Stimulated activated CD4-positive, alpha-beta T cell treated with anti-CD3 and anti-CD28 coated beads, Interleukin-1b, Interleukin-23, amount 100 ng/mL, for 48 hours (primary cell): ENCODE measurements at places on chromosomes 16 and 17.

DNA sequence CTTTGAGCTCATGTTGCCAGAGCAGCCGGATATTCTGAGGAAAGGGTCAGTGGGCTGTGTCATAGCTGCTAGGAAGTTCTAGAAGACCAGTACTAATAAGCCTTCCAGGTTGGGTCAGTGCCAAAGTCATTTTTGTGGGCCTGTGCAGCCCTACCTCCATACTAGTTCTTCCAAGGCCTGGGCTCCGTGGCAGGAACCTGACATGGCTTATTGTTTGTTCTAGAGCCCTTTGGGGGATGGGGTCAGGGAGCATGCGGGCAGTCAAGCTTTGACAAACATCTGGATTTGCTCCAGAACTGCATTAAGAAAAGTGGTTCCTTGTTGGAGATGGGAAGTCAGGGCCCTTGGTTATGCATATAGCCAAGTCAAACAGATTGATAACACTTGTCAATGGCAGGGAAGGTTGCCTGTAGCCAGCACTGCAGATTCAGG lies 7.6 kb downstream of the ALKBH5 start:
- no peak for DNase-seq

- DNase-seq, result no peak
Measured at GRCh38 chr17:33522623-33523022, 229.5 kb upstream of the ASIC2 start.

GRCh38 chr16:85195900-85196772 lies 83.9 kb upstream of the CIBAR2 start:
- DNase-seq, result no peak

DNA sequence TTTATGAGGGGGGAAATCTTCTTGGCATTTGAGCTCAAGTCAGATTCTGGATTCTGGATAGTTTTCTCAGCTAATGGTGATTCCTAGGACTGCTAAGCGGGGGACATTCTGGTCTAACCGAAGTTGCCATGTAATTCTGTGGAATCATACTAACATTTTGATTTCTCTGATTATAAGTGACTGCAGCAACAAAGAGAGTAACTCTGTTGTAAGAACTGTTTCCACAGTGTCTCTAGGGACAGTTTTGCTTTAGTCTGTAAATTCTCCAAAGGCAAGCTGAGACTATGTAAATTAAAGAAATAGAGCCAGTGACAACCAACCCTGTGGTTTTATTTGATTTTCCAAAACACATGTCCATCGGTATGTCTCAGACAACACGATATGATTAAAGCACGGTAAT lies 286.2 kb downstream of the IRX3 start:
- DNase-seq, result no peak

DNA sequence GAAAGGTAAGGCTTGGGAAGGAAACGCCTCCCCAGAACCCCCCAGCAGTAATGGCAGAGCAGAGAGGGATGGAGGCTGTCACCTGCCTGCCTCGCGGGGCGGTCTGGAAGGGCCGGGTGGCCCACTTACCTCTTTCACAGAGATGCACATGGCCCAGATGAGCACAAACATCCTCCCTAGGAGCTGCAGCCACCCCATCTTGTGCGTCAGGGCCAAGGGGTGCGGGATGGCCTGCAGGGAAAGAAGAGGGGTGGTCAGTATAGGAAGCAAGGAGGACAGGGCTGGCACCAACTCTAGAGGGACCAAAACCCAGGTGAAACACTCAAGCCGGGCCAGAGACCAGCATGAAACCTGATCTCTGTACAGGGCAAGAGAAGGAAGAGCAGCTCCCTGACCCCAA lies 29.7 kb downstream of the TRPV3 start:
- DNase-seq, result no peak

DNA sequence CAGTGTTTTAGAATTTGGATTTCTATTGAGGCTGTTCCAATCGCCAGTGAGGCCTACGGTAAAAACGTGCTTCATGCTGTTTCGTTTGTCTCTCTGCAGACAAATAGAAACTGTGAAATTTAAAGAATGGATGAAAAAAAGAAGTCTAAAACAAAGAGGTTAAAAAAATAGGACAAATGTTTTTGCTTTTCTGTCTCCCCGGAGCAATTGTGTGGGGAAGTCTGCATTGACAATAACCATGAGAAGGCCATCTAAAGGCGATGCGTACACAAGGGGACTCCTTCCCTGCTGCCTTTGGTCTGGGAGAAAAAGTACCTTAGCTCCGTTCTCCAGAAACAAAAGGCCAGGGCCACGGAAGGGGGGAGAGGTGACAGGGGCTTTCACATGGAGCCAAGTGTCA lies 4.6 kb upstream of the ZFHX3 start:
- no peak for DNase-seq

- DNase-seq, result no peak
Measured at GRCh38 chr17:6823011-6823442, 8.5 kb downstream of the TEKT1 start.

DNA sequence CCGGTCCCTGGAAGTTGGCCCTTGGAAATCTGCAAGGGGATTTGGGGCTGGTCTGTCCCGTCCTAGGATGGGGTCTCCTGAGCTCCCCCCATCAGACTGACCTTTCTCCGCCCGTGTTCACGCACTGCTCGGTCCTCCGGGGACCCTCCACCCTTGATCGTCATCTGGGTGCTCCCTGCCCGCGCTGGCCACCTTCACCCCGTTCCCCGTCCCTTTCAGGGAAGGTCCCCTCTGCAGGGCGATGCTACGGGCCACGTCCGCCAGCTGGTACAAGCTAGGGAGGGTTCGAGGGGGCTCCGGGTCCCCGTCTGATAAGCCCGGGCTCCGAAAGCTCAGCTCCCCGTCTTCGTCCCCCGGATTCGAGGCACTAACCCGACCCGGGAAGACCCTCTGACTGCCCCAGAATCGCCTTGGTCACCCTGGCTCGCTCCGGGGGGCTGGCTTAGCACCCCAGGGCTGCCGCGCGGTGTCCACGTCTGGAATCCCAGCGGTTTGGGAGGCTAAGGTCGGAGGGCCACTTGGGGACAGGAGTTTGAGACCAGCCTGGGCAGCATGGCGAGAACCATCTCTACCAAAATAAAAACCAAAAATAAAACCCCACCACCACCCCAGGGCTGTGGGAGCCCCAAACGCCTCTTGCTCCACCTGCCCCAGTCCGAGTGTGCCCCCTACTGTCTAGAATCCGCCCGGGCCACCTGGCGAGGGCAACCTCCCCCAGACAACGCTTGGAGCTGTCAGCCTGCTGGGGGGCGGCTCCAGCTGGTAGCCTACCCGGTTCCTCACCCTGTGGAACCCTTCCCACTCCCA lies 1.1 kb upstream of the SLC43A2 start:
- peak; percentile 79 for DNase-seq

GRCh38 chr17:3973495-3974137 lies 9.4 kb upstream of the ATP2A3 start:
- DNase-seq, result no peak

- no peak for DNase-seq
Measured at GRCh38 chr16:10937068-10937859, 5.0 kb downstream of the DEXI start.

GRCh38 chr17:1882836-1883235 lies 53.0 kb downstream of the RPA1 start:
- no peak for DNase-seq

GRCh38 chr17:6358131-6358530 lies 76.8 kb downstream of the AIPL1 start:
- DNase-seq, result no peak

GRCh38 chr17:4293572-4293971 lies 29.8 kb upstream of the ANKFY1 start:
- DNase-seq, result no peak

- DNase-seq, result no peak
Measured at GRCh38 chr17:79864147-79864546, 24.9 kb upstream of the CBX4 start.

GRCh38 chr17:40309949-40310510 lies 1.1 kb downstream of the RARA start:
- no peak for DNase-seq

DNA sequence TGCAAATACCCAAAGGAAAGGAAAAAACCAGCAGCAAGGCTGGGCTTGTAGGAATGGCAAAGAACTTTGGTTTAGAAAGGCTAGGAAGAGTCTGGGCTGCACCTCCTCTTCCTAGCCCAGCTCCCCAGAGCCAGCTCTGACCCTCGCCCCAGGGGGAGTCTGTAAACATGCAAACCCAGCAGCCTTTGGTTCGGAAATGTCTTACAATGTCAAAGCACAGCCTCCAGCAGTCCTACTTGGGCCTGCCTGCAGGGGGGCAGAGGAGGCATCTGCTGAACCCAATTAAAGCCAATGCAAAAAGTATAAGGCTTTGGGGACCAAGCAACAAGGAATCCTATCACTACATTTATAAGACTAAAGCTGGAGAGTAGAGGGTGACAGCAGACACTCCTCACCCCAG lies 5.0 kb upstream of the FTSJ3 start:
- no peak for DNase-seq

DNA sequence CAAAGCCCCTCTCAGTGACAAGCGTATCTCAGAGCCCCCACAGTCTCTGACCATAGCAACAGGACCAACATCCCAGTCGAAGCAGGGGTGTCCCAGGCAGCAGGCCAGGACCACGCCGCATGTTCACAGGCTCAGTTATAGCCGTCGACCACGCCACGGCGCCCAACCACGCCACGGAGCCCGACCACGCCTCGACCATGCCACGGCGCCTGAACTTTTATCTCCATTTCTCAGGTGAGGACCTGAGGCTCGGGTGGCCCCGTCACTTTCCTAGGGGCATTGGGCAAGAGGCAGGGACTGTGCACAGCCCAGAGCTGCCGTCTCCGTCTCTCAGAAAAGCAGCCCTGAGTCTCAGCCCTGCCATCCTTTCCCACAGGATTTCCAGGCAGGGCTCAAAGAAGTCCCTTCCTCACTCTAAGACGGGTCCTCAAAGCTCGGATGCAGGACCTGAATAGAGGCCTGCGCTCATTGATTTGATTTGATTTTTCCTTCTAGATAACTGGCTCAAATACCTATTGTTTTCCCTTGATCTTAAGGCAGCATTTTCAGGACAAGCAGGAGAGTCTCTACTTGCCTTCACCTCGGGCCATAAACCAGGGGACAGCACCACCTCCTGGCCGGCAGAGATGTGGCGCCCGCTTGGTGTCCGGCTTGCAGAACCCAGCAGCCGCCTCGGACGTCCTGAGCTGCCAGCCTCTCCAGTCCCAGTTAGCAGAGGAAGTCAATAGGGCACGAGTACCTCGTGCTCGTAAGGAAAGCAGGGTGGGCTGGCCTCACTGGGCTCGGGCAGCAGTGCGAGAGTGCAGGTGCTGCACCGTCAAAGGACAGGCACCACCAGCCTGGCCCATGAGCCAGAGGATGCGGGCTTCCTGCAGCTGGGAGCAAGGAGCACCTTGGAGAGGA lies 38.8 kb downstream of the C16orf95 start:
- peak; percentile 45 for DNase-seq

DNA sequence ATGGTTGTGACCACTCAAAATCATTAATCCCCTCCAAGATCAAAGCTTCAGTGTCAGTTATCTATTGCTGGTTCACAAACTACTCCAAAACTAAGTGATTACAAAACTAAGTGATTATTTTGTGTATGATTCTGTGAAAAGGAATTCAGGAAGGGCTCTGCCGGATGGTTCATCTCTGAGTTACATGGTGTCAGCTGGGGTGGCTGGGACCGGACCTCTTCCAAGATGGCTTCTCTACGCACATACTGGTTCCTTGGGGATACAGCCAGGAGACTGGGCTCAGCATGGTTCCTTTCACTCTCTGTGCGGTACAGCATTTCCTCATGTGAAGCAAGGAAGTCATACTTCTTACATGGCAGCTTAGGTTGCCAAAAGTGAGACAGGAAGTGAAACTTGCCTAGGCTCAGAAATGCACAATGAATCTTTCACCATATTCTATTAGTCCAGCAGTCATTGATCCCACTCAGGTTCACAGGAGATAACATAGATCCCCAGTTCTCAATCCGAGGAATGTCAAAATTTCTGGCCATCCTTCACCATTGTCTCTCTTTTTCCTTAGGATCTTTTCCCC lies 97.9 kb upstream of the IRX6 start:
- DNase-seq, result no peak

- no peak for DNase-seq
Measured at GRCh38 chr16:17744921-17745572, 274.3 kb upstream of the XYLT1 start.

- DNase-seq, result no peak
Measured at GRCh38 chr17:27840688-27841087, 40.4 kb upstream of the NOS2 start.

DNA sequence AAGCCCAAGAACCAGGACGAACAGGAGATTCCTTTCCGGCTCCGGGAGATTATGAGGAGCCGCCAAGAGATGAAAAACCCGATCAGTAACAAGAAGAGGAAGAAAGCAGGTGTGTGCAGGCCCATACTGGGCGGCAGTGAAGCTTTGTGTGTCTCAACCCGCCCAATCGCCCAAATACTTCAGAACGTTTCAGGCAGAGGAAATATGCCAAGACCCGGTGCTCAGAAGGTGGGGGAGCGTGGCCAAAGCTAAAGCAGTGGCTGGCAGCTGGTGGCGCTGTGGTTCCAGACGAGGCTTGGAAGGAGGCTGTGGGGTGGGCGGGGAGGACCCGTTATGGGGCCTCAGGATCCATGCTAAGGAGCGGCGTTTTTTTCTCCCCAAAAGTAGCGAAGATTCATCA lies 1.2 kb downstream of the CCDC137 start:
- DNase-seq, result no peak

DNA sequence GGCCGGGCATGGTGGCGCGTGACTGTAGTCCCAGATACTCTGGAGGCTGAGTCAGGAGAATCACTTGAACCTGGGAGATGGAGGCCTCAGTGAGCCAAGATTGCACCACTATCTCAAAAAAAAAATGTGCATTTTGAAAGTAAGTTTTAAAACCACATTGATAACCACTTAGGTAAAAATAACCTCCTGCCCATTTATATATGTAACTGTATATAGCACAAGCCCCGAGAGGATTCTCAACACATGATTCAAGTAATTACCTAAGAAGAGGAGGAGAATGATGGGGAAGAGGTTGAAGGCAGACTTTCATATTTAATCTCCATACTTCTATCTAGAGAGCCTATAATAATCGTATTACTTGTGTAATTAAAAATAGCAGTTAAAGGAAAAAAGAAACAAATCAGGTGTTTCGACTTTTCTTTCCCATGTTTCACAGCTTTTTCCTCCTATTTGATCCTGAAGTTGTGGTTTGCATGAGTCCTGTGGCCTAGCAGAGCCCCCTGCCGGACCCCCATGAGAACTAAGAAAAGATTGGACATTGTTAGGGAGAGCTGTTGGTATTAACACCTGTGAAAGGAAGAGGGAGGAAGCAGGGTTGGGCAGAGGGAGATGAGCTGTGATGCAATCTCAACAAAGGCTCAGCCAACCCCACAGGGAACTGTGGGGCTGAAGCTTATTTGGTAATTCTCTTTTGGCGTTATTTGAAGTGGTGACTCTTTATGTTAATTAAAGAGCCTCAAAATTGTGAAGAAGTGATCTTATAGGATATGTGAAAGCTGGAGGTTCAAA lies 22.1 kb downstream of the PMFBP1 start:
- no peak for DNase-seq
